Hematopoietic multipotent progenitor cell treated with erythropoietin and hydrocortisone succinate and interleukin-3 and kit ligand, for 8 days (in vitro differentiated cells): ENCODE measurements at places on chromosomes 13 and 19.

DNA sequence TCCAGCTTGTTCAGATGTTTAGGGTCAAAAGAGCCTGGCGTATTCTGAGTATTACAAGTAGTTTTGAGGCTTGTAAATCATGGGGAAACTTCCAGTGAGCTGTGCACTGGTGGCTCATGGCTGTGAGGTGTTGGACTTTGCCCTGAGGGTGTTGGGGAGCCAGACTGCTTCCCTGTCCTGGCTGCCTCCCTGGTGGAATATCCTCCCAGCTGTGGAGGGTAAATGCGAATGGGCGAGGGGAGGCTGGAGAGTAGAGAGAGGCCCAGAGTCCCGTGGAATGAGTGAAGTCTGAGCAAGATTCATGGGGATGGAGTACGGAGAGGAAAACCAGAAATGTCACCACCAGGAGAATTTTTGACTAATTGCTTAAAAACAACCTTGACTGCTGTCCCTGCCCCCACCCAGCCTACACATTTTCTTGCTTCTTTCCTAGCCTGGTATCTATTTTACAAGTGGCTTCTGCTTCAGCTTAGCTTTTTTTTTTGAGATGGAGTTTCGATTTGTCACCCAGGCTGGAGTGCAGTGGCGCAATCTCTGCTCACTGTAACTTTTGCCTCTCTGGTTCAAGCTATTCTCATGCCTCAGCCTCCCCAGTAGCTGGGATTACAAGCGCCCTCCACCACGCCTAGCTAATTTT is 3.7 kb downstream of the SNRPA start:
- DNase-seq, result no peak

- no peak for DNase-seq
Measured at GRCh38 chr13:95146486-95146885, 154.8 kb downstream of the ABCC4 start.

DNA sequence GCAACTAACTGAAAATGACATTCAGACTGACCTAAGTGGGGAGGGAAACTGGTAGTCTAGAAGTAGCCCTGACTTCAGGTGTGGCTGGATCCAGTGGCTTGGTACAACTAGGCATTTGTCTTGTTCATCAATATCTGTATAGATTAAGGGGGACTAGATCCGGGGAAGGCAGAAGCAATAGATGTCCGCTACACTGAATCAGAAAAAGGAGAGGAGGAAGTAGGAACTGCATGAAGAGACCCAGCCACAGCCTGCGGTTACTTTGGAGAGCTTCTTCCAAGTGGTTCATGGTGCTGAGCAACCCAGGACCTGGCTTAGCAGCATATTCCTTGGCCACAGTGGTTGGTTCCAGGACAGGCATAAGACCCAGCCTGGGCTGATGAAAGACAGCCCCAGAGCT is 9.9 kb upstream of the PRODH2 start:
- DNase-seq, result no peak

GRCh38 chr13:40475617-40476016 is 190.8 kb downstream of the FOXO1 start:
- DNase-seq, result no peak

DNA sequence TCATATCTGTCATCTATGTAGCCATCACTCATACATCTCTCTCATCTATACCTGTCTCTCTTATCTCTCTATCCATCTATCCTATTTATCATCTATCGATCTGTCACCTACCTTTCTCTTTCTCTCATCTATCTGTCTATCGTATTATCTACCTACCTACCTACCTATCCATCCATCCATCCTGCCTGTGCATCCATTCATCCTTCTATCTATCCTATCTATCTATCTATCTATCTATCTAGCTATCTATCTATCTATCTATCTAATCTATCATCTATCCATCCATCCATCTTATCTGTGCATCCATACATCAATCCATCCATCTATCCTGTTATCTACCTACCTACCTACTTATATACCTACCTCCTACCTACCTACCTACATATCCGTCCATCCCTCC is 44.6 kb upstream of the CYP4F8 start:
- DNase-seq, result no peak

- no peak for DNase-seq
Measured at GRCh38 chr13:77874406-77874805, 44.2 kb downstream of the EDNRB start.

DNA sequence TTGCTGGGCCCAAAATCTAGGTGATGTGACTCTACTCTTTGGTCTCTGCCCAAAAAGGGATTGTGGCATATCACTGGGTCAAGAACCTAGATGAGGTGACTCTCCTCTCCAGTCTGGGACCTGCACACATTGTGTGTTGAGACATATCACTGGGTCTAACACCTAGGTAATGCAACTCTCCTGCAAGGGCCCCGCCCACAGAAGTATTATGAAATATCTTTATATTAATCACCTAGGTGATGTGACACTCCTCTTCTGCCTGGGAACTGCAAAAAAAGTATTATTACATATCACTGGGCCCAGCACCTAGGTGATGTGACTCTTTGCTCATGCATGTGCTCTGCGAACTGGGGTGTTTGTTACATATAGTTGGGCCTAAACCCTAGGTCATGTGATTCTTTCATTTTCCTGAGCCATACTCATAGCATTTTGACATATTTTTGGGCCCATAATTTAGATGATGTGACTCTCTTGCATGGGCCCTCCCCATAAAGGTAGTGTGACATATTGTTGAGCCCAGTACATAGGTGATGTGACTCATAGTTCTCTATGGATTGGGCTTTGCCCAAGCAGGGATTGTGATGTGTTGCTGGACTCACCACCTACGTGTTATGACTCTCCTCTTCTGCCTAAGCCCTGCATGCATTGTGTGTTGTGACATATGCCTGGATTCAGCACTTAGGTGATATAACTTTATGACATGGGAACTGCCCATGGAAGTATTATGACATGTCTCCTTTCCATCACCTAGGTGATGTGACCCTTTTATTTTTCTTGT is 11.2 kb upstream of the ZNF681 start:
- no peak for DNase-seq

- DNase-seq, result no peak
Measured at GRCh38 chr19:17286263-17286662, 4.6 kb downstream of the ANKLE1 start.

DNA sequence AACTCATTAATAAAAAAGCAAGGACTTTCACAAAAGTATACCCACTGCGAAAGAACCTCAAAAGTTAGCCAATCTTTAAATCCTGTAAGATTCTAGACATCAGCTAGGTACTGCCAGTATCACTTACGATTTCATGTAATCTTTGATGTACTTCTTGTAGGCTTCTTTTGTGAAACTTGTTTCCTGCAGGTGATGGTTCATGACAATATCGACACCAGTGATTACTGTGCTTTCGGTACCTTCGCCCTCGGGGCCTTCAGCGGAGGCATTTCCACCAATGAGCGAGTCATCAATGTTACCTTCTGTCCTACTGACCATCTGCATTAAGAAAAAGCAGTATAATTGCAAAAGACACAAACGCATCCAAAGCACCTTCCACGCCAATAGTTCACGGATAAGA is 1.1 kb downstream of the TPT1 start:
- DNase-seq, result no peak

DNA sequence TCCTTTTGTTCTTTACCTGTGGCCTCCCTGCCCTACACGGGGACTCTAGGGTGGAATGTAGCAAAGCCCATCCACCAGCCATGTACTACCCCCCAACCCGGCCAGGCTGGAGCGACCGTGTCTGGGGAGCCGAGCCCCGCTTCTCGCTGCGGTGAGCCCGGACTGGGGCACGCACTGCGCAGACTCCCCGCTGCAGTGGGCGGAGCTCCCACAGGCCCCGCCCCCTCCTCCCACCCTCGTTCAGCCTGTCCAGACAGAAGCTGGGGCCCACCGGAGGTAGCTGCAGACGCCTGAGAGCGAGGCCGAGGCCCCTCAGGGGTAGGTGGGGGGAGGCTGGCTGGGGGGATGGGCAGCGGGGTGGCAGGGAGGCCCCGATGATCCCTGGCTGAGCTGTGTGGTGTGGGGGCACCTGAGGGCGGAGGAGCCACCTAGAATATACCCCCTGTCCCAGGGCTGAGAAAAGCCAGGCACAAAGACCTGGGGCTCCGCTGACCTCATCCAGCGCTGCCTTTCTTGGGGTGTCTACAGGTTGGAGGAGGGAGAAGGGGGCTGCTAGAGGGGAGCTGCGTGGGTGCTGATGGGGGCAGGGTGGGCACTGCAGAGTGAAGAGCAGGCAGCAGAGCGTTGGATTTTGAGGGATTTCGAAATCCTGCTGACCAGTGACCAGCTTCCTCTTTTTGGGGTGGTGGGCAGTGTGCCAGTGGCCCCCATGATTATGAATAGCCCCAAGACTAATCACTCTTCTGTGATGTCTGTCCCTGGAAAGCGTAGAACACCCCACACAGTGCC is 17.3 kb downstream of the PLD3 start:
- DNase-seq, result peak; percentile 75

DNA sequence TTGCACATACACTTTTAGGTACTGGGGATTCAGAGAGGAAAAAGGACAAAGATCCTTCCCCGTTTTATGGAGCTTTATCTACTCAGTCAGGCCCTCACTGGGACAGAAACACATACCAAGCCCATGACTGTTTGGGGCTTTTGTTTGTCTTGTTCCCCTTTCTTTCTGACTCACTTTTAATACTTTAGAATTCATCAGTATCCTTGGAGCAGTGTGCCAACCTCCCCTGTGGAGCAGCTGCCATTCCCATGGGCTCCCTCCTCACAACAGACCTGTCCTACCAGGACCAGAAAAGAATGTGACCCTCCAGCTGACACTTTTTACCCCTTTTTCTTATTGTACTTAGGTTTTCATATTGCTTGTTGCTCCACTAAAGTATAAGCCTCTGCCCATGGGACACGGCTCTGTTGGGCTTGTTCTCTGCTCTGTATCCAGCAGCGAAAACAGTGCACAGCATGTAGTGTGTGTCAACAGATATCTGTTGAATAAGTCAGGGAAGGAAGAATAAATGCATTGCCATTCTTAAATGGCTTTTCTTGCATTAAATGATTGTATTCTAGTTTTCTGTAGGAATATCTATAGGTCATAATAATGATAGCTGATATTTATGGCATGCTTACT is 431.1 kb downstream of the EFNB2 start:
- no peak for DNase-seq

DNA sequence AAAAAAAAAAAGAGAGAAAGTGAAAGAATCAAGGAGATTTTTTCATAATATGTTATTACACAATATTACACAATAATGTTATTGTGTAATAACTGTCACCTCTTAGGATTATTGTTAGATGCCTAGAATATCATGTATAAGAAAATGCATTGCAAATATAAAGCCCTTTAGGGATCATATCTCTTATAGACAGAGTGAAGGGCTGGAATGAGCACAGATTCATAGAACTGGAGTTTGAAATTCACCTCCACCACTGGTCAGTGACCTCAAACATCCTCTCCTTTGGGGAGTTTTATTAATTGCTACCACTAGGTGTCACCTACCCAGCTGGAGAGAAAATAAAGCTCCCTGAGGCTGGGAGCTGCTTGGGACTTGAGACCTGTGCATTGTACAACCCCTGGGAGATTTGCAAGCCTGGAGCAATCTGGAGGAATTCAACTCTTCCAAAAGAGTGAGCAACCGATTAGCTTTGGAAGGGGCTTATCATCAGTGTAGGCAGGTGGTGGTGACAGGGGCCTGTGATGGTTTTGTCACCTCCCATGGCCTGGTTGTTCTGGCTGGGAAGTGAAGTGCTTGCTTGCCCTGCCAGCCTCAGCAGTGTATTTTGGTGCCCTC is 30.3 kb upstream of the FRY start:
- peak; percentile 62 for DNase-seq

DNA sequence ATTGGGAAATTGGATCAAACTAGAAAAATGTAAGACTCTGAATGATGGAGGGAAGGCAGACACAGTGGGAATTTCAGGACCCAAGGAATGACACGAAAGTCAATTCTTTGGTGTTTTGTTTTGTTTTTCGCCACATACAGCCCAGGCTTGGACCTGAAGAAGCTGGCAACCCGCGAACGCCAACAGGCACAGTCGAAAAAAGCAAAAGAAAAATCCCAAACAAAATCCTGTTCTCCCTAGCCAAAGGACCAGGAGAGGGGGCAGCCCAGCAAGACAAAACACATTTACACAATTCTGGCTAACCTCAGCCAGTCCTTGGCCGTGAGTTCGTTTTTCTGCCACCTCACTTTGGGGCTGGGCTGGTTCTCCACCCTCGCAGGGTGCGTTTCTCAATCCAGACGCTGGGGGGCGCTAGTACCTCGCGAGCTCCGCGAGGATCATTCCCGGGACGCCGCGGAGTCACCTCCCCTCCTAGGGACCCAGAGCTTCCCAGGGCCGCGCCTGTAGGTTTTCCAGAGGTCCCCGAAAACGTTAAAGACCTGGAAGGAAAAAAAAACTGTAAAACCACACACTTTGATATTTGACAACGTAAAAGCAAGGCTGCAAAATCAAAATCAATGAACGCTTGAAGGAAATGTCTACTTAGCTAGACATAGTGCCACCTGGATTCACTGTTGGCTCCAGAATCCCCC is 34.9 kb upstream of the TPM4 start:
- peak; percentile 55 for DNase-seq
